ENCODE measurements at places on chromosomes 7 and 10.
A peak's percentile ranks its signal among the peaks of the same experiment; 100 is the strongest.

GRCh38 chr7:102096012-102096332, 190.7 kb upstream of the SH2B2 start:
- no peak for DNase-seq

- no peak for DNase-seq
Measured at GRCh38 chr10:129896136-129896859, 67.8 kb downstream of the EBF3 start.

GRCh38 chr7:110801502-110801901, 289.4 kb upstream of the LRRN3 start:
- DNase-seq = no peak

DNA sequence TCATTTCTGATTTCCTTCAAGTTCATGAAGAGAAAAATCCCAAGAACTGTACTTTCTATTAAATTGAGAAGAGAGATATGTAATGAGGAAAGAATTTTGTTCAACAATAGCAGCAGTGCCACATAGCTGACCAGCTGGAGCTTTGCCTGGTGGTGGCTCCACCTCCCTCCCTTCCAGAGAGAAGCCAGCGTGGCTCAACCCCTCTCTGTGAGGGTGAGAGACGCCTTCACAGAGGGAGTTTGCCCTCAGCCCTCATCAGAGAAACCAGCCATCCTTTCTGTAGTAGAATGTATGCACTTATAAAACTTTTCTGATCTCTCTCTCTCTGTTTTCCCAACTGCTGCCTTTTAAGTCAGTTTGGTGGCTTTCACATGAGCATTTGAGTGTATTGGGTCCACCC, 20.5 kb upstream of the COL1A2 start:
- DNase-seq = no peak

GRCh38 chr7:54932818-54933543, 85.8 kb upstream of the EGFR start:
- peak; percentile 51 for DNase-seq

GRCh38 chr7:118642396-118642795, 417.9 kb downstream of the ANKRD7 start:
- no peak for DNase-seq

- no peak for DNase-seq
Measured at GRCh38 chr10:132577350-132578003, 39.9 kb downstream of the INPP5A start.

DNA sequence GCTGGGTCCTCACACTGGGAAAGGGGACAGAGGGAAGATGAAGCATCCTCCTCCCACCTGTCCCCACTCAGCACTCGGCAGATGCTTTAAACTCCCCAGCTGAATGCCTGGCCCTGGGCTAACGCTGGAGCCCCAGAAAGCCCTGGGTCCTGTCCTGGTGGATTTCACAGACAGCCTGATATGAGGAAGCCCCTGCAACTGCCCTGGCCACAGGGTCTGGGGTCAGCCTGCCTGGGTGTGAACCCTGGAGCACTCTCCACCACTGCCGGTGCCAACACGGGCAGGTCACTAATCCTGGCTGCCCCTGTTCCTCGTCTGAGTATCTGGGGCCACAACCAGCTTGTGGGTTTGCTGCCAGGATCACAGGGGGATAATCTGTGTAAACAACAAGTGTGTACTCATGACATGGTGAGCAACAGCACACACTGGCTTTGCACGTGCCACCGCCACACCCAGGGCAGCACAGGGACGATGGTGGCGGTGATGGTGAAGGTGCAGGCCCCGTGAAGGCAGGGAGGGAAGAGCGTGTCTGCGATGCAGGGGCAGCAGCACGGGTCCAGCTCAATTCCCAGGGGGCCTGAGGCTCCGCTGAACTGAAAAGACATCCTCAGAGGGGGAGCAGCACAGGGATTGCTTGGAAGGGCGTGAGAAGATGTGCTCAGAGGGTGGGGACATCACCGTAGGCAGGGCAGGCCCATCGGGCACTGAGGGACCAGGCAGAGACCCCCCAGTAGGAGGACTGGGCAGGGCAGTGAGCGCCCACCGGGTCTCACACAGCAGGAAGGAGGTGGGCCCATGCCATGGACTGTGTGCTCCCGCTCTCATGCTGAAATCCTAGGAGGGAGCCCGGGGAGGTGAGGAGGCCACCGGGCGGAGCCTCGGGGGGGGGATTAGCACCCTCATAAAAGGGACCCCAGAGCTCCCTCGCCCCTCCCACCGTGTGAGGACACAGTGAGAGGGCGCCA, 238.7 kb downstream of the MAD1L1 start:
- DNase-seq = no peak

DNA sequence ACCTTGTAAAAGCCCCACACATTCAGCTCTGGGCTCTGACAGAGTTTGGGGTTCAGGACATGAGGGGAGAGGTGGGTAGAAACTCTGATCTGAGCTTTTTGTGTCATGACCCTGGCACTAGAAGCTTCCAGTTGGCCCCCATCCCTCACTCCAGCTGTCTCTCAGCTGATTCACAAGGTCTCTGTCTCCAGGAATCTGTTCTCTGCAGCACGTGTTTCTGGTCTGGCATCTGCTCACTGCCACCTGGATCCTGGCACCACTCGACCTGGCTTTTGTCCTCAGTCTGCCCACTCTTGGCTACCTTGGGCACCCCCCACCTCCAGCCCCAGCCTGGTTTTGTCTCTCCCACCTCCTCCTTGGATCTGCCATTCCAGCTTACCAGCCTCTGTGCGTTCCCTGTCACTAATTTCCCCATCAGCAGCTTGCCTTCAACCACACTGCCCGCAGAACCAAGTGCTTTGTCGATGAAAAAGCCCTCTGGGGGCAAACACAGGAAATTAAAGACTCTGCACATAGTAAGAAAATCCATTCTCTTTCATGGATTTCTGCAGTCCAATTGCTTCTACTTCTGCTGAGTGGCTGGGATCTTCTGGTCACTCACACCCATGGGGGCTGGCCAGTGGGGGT, 18.3 kb upstream of the ADCYAP1R1 start:
- DNase-seq = no peak

DNA sequence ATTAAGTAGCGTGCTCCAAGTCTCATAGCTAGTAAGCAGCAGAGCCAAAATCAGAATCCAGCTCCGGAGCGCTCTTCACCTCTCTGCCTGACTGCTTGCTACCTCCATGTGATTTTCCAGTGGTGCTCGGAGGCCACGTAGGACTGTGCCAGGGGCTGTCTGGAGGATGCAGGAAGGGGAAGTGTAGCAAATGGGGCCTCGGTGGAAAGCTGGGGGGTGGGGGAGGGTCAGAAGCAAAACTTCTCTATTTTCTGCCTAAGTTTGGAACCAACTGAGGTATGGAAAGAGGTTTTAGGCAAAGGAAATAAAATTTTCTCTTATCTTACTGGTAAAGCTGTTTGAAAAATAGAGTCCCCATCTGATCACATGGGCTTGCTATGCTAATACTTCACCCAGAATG, 108.7 kb downstream of the TBXAS1 start:
- no peak for DNase-seq

- no peak for DNase-seq
Measured at GRCh38 chr10:14415676-14416307, 85.1 kb upstream of the FRMD4A start.

GRCh38 chr7:83451501-83452045, 197.4 kb downstream of the SEMA3E start:
- no peak for DNase-seq

DNA sequence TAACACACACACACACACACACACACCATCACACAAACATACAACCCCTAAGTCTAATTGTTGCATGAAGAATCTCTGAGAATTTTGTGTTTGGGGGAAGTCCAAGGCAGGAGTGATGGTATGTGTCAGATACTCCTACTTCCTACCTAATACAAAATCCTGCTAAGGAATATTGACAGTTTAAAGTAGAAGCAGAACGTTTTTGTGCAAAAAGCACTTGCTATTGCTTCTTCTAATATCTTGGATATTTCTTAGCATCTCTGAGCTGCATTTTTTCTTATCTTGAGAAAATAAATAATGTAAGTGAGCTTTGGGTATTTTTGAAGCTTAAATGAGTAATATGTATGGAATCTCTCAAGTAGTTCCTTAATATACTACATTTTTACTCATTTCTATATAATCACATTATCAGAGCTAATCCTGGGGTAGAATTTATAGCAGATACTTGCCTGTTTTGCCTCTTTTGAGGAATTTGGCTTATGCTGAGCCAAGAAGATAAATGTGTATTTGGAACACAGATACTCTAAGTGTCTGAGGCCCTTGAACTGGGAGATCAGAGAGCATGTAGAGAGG, 212.3 kb downstream of the DKK1 start:
- no peak for DNase-seq

GRCh38 chr10:57334523-57334922, 933.2 kb downstream of the IPMK start:
- no peak for DNase-seq

Data from left renal pelvis (tissue), 4 donors.